Femur (tissue), 1 donor: ENCODE measurements at places on chromosomes 11 and 22.

DNA sequence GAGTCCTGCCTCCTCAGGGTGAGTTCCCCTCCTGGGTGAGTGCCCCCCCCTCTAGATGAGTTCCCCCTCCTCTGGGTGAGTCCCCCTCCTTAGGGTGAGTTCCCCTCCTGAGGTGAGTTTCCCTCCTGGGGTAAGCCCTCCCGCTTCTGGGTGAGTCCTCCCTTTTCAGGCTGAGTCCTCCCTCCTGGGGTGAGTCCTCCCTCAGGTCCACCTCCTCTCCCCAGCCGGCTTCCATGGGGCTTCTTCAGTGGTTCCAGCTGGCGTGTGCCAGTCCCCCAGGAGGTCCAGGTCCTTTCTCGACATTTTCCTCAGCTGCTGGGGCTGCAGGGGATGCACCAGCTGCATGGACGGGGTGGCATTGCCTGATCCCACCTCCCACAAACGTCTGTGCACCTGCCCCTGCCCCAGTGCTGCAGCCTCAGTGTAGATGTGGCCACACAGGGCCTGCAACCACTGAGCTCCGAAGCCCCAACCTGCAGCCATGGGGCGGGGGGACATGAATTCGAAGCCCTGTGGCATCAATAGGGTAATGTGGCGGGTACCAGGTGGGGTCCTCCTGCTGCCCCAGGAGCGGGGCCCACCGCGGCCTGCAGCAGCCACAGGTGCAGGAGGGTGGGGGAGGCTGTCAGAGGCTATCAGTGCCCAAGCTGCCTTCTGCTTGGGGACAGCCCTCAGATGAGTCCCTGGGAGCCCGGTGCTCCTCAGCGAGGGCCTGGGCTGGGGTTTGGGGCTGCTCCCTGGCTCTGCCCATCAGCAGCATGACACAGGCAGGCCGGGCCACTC, 101.3 kb upstream of the FGF3 start:
- DNase-seq, result peak; percentile 11

GRCh38 chr11:35676611-35676965, 14.0 kb downstream of the TRIM44 start:
- no peak for DNase-seq

GRCh38 chr11:81033779-81034540, 1593.1 kb upstream of the TENM4 start:
- DNase-seq, result peak; percentile 20

- DNase-seq, result no peak
These were observed 37.2 kb downstream of the FAM83F start for GRCh38 chr22:40031766-40032470.

DNA sequence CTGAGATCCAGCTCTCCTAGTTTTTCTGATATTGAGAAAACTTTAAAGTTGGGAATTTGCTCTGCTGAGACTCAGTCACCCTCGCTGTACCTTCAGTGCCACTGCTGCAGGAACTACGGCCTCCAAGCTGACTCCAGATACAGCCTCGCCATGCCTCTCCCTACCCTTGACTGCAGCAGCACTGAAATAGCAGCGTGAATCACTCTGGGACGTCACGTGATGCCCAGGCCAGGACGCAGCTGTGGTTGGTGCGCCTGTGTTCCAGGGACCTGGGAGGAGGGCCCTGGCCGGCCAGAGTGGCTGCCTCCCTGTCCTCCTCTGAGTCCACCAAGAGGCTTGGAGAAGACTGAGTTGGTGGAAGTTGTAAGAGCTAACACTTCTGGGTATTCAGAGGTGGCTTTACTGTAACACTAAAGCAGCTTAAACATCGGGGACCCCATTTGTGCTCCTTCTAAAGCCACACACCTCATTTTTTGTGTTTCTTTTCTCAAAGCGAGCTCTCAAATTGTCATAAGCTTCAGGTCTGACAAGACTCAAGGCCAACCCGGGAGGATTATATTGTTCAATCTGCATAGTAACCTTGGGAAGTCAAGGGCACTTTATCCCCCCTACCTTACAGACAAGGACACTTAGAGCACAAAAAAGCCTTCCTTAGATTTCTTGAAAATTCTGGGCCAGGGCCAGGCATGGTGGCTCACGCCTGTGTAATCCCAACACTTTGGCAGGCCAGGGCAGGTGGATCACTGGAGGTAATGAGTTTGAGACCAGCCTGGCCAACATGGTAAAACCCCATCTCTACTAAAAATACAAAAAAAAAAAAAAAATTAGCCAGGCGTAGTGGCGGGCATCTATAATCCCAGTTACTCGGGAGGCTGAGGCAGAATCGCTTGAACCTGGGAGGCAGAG, 4.2 kb upstream of the STIP1 start:
- peak; percentile 94 for DNase-seq

DNA sequence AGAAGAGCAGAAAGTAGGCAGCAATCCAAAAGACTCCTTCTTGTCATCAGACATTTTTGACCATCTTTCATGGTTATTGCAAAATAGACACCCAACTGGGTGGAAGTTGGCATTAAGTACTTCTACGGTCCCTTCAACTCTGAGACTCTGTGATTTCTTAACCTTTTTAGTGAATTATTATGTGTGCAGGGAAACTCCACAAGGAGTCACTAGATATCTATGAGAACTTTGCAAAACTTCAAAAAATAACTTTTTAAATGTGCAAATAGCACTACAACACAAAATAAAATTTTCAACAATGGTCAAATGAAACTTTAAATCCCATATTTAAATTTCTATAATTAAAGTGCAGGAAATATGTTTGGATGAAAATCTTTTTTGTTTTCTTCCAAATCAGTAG, 88.7 kb downstream of the SLC17A6 start:
- no peak for DNase-seq

- DNase-seq, result no peak
These were observed 61.8 kb upstream of the ADA2 start for GRCh38 chr22:17281026-17281425.

DNA sequence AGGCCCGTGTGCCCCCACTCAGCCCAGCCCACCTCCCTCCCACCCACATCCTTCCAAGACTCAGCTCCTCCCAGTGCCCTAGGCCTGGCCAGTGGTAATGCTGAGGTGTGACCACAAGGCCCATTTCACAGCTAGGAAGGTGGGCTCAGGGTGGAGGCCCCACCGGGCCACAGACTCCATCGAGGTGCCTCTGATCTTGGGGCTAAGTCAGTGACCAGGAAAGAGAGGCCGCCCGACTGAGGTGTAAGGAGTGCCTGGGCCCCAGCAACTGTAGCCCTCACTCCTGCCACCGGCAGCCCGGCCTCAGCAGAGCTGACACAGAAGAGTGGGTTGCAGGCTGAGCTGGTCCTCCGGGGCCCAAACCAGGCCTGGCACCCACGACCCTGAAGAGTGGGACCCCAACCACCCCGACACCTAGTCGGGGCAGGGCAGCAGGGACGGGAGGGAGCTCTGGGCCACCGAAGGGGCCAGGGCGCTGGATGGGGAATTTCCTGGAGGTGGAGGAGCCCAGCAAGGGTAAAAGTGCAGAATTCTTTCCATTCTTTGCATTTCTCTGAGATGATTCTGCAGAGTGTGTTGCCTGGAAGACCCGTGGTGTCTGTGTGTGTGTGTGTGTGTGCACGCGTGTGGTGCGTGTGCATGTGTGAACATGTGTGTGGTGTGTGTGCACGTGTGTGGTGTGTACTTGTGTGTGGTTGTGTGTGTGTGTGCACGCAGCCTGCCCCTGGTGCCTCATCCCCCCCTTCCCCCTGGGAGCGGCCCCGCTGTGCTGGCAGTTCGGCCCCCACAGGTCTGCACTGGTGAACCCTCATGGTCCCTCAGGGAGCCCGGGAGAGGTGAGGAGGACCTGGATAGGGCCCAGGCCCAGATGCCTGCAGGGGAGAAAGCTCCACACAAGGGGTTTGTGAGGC, 8.3 kb upstream of the PIM3 start:
- DNase-seq, result no peak

- DNase-seq, result no peak
These were observed 16.5 kb upstream of the PRR5 start for GRCh38 chr22:44685384-44686056.

DNA sequence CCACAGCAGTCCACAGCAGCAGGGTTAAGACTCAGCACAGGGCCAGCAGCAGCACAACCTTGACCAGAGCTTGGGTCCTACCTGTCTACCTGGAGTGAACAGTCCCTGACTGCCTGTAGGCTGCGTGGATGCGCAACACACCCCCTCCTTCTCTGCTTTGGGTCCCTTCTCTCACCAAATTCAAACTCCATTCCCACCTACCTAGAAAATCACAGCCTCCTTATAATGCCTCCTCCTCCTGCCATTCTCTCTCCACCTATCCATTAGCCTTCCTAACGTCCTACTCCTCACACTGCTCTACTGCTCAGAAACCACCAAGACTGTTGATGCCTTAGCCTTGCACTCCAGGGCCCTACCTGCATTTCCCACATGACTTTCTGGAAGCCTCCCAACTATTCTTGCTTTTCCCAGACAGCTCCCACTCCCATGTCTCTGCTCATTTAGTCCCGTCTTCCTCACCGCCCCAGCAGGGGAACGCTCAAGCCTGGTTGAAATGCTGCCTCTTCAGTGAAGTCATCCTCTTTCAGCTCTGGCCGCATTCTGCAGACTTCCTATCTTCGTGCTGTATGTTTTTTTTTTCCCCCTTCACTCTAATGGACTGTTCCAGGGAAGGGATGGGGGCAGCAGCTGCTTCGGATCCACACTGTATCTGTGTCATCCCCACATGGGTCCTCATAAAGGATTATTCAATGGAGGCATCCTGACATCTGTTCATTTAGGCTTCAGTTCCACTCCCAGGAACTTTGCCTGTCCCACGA, 3.3 kb downstream of the IL18BP start:
- DNase-seq, result no peak

DNA sequence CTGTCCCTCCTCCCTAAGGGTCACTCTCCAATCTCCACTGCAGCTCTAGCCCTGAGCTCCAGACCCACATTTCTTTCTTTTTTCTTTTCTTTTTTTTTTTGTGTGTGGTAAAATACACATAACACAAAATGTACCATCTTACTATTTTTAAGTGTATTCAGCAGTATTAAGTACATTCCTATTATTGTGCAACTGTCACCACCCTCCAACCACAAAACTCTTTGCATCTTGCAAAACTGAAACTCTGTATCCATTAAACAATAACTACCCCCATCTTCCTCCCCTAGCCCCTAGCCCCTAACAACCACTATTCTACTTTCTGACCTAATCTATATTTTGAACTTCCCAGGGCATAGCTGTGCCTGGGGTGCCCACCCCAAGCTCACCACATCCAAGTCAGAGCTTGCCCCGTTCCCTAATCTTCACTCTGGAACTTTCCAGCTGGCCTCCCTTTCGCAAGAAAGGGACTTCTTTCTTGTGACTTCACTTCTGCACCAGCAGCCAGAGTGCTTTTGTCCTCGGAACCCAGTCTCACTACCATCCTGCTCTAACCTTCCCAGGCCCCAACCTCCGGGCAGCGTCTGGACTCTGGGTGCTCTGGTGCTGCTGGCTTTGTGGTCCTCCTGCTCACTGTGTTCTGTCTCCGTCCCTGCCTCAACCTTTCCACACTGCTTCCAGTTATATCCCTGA, 30.7 kb downstream of the PARVG start:
- peak; percentile 17 for DNase-seq

- DNase-seq, result peak; percentile 43
These were observed 53.0 kb downstream of the CTSC start for GRCh38 chr11:88284336-88285050.

GRCh38 chr22:32336771-32337424, 20.8 kb upstream of the RFPL3 start:
- DNase-seq, result peak; percentile 37

GRCh38 chr11:26953770-26954392, 40.0 kb upstream of the FIBIN start:
- peak; percentile 25 for DNase-seq

- DNase-seq, result peak; percentile 12
These were observed 402.3 kb downstream of the BRD1 start for GRCh38 chr22:49425356-49425755.

GRCh38 chr11:120102864-120103122, 35.1 kb downstream of the TRIM29 start:
- no peak for DNase-seq

- DNase-seq, result peak; percentile 32
These were observed 91.9 kb upstream of the TP53I11 start for GRCh38 chr11:45042560-45042959.

DNA sequence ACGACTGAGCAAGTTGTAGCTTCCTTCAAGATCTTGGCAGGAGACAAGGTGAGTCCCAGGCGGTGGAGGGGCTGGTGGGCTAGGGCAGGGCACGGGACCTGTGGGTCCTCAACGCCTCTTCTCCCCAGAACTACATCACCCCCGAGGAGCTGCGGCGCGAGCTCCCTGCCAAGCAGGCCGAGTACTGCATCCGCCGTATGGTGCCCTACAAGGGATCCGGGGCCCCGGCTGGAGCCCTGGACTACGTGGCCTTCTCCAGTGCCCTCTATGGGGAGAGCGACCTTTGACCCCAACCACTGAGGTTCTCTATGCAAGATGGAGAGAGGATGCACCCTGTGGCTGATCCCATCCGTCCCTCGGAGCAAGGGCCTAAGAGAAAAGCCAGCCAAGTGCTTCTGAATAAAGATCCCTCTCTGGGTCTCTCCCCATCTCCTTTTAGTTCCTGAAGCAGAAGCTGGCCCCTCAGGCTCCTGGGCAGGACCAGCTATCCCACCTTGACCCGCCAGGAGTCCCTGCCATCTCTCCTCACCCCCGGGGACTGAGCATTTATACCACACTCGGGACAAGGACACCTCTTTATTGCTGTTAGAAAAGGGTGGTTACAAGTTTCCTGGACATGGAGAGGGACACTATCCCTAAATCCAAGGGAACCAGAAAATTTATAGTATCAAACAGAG, 5.4 kb downstream of the CTSF start:
- DNase-seq, result no peak

- DNase-seq, result no peak
These were observed 87.1 kb upstream of the LDLRAD3 start for GRCh38 chr11:35856756-35857155.

GRCh38 chr11:7353100-7353499, 101.4 kb downstream of the SYT9 start:
- no peak for DNase-seq

DNA sequence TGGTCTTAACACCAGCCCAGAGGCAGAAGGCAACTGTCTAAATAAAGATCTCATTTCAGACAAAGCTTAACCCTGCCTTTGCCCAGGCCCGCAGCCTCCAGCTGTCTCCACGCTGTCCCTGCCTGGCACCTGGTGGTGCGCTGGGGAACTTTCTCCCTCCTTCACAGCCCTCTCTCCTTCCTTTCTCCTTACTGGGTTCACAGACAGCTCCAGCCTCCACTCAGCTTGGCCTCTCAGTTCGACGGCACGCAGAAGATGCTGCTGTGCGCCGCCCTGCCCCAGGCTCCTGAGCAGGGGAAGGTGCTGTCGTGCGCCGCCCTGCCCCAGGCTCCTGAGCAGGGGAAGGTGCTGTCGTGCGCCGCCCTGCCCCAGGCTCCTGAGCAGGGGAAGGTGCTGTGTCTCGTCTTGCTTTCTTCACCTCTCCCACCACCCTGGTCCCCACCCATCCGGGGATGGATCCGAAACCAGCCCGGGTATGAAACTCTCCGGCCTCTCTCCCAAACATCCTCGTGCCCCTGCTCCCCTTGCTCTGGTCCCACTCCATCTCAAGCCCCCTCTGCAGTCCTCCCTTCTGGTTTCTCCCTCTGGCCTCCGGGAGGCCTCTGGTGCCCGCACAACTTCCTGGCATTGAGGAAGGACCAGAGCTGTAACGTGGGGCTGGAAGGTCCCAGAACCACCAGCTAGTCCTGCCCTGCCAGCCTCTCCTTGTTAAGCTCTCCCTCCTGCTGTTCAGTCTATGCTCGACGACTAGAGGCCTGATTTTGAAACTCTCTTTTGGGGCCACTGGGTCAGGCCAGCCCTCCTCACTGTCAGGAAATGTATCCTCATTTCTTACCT, 22.9 kb upstream of the JAM3 start:
- DNase-seq, result peak; percentile 55

- no peak for DNase-seq
These were observed 11.3 kb downstream of the SDHD start for GRCh38 chr11:112097734-112098528.
